Cerebellum (tissue), 4 donors: ENCODE measurements at places on chromosomes 7 and 10. TPM values are rescaled to one million over a fixed set of nuclear protein-coding genes. Genes with fewer than 3 reads are reported as not detected.

The FBXO24 gene
- 0.45 TPM for total RNA-seq

The SSC4D gene
- total RNA-seq: 0.73 TPM

The CFAP43 gene
- 9.1 TPM for total RNA-seq

The UPK3B gene
- total RNA-seq: 2.1 TPM

The NKX1-2 gene
- 0.54 TPM for total RNA-seq

The GBX1 gene
- total RNA-seq: not detected

The CPA4 gene
- 1.00 TPM for total RNA-seq

The SFTPA2 gene
- 6.1 TPM for total RNA-seq

The ASB10 gene
- not detected for total RNA-seq
